ENCODE measurements at places on chromosomes 6 and 20.
A peak's percentile ranks its signal among the peaks of the same experiment; 100 is the strongest.

- DNase-seq: no peak
These were observed at the start of gene LY86 for GRCh38 chr6:6588064-6588923. Gene LY86 (plus strand): TSS chr6:6588720. CDS start chr6:6588735, 15 bp downstream.

GRCh38 chr20:2845607-2846006 is 5.1 kb downstream of the VPS16 start:
- DNase-seq: no peak

GRCh38 chr6:10685092-10685915 is 9.1 kb downstream of the C6orf52 start:
- DNase-seq: no peak

DNA sequence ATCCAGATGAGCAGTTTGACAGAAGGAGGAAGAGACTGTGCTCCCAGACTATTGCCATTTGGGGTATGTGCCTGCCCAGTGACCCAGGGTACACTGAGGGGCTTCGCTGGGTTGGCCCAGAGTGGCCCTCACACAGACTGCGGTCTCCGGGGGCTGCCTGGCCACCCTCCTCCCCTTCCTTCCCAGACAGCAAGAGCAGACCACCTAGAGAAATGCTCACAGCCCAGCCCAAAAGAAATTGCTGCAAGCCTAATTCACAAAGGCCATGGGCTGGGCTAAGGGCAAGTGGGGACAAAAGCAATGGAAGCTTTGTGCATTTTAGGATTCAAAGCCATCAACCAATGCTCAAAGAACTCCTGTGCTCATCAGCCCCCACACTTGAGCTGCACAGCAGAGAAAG is 277.6 kb downstream of the CDC5L start:
- no peak for DNase-seq

- peak; percentile 93 for DNase-seq
These were observed 41.2 kb upstream of the NHSL1 start for GRCh38 chr6:138540468-138540867.

GRCh38 chr6:134515986-134516385 is 198.1 kb upstream of the SGK1 start:
- DNase-seq: no peak

GRCh38 chr6:125748406-125749172 is 843 bp upstream of the HEY2 start:
- no peak for DNase-seq

GRCh38 chr6:166625356-166625755 is 1.7 kb downstream of the RPS6KA2 start:
- DNase-seq: peak; percentile 92

DNA sequence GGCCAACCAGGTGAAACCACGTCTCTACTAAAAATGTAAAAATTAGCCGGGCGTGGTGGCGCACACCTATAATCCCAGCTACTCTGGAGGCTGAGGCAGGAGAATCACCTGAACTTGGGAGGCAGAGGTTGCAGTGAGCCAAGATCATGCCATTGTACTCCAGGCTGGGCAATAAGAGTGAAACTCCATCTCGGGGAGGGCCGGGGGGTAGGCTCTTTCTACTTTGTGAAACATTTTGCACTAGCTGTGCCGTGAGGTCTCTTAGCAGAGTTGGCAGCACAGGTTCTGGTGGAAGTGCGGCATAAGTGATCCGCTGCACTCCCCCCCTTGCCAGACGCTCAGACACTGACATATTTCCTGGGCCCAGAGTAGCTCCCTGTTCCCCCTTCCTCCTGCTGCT is 24.5 kb downstream of the PSMG4 start:
- DNase-seq: no peak

DNA sequence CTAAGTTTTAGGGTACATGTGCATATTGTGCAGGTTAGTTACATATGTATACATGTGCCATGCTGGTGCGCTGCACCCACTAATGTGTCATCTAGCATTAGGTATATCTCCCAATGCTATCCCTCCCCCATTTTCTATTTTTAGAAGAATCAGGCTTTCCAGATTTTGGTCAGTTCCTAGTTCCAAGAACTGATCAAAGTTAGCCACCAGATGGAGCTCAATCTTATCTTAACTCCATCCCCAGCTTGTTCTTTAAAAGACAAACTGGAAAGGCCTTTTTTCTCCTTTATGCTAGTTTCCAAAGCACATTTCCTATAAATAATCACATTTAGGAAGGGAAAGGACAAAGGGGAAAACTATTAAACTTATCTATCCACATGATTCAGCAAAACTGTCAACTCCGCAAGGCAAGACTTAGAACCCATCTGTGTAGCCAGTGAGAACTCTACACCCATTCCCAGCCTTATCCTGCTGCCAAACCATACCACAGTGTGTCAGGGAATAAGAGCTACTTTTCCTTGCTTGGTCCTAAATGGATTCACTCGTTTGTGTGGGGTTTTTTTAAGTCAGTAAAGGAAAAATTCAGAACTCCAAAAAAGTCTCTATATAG is 22.8 kb upstream of the KHDC1 start:
- peak; percentile 65 for DNase-seq

DNA sequence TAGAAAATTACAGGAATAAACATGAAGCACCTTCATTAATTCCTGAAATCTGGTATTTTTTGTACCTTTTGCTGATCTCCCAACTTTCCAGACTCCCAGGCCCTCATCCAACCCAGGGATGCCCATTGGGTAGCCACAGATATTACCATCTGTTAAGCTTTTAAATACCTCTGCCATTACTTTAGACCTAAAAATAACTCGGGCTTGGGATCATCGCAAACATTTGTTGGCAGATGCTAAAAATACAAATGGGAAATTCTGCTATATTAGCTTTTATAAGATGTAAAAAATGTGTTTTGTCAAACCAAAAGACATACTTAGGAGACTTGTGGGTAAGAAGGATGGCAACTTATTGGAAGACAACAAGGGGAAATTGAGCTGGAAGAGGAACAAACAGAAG is 376.1 kb downstream of the CENPW start:
- no peak for DNase-seq

DNA sequence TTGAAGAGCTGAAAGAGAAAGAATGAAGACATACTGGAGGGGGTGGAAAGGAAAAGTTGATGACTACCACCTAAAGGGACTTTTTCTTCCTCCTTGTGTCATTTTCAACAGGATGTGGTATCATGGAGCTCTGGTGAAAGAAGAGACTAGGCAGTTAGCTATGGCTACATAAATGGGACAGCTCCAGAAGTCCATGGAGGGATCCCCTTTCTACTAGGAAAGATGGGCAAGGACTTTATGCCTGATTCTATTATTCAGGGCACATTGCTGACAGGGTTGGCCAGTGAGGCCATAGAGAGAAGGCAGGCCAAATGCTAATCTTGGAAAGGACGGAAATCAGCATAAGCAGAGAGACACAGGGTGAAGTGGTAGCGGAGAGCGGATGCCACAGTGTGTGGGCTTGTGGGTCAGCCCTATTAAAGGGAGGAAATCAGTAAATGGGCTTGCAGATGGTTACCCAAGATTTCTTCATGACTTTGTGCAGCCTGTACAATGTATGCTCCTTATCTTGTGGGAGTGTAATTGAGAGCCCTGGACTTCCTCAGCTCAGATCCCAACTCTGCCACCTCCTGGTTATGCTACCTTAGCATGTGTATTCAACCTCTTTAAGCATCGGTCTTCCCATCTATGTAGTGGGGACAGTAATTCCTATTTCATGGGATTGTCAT is 77.4 kb upstream of the TMEM170B start:
- DNase-seq: peak; percentile 43

DNA sequence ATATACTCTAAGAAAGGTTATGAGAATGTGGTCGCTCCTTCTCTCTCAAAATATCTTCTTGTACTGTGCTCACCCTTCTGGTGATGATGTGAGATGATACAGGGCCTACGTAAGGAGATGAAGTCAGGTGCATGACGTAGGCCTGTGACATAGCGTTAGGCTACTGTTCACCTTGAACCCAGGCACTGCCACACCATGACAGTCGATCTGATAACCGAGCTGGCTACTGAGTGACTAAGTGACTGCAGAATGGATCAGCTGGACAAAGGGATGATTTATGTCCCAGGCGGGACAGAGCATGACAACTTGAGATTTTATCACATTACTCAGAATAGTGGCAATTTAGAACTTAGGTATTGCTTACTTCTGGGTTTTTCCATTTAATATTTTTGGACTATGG is 11.2 kb downstream of the SLC24A3 start:
- no peak for DNase-seq

DNA sequence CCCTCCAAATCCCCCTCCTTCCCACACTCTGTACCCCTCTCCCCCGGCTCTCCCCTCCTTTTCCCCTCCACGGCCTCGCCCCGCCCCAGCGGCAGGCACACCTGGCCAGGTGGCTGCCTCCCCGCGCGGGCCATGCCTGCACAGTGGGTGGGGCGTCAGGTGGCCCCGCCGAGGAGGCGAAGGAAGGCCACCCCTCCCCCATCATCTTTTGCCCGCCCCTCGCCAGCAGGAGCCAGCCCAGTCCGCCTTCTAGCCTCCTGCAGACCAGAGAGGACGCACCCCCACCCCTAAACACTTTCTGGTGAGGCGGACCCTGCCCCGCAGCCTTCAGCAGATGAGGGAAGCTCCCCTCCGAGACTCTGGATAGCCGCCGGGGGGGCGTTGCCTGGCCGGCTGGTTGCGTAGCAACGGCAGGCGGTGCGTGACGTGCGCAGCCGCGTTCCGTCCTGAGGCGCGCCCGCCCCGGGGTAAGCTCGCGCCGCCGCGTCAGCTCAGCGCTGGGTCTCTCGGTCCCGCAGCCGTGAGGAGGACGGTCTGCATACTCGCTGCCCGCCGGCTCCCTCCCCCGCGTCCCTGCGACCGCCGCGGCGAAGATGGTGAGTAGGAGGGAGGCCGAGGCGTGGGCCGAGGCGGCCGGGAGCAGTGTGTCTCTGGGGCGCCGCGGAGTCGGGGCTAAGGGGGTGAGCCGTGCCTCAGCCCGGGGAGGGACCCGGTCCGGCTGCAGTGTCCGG is at the start of gene DSTN:
TSS of gene DSTN (plus strand) at position 460 of the 731 bp plus-strand sequence. CDS start at position 594, 134 bp downstream.
- DNase-seq: peak; percentile 94

- peak; percentile 73 for DNase-seq
These were observed 751 bp downstream of the MAP3K4 start for GRCh38 chr6:160992061-160992979.

- DNase-seq: no peak
These were observed 178.8 kb downstream of the IBTK start for GRCh38 chr6:82068721-82069120.

DNA sequence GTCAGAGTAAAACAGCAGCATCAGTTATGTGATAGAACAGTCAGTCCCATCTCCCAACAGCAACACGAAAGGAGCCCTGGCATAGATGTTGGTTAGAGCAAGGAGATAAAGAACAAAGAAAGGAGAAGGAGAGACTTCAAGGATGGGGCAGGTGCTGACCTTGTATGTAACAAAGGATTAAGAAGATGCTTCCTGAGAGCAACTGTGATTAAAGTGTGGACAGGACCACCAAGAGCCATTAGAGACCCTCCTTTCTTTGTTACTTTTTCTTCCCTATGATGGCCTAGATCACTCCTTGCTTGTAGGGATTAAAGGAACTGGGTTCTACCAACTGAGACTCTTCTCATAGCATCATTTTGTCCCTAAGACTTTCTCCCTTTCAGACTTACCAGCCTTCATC is 75.2 kb upstream of the GPR6 start:
- DNase-seq: no peak

GRCh38 chr6:109912118-109912517 is 66.0 kb upstream of the GPR6 start:
- no peak for DNase-seq

DNA sequence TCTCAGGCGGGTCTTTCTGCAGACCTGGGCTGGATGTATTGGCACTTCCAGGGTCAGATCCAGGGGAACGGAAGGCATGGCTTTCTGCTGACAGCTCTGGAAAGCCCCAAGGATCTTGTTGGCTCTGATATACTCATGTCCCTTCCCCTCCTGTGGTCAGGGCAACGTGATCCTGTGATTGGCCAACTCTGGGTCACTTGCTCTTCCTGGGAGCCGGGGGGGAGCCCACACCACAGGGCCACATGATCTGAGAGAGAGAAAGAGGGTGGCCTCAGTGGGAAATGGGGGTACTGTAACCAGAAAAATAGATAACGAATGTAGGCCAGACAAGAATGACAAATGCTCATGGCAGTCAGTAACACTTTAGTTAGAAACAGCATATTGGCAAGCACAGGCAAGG is 223.0 kb downstream of the NFATC2 start:
- DNase-seq: peak; percentile 40

- DNase-seq: no peak
These were observed 77.2 kb downstream of the GCNT2 start for GRCh38 chr6:10598084-10598960.

DNA sequence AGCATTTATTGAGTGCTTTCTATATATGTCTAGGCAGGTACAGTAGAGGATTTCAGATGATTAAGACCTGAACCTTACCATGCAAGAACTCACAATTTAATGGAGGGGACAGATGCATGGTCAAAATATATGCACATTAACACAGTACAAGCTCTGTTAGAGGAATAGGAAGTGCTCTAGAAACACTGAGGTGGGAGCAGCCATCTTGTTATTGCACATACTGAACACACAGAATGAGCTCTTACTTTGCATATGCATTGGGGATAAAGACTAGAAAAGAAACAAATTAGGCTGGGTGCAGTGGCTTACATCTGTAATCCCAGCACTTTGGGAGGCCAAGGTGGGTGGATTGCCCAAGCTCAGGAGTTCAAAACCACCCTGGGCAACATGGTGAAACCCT is 438.3 kb downstream of the UTRN start:
- DNase-seq: no peak

GRCh38 chr20:45111799-45112471 is 3.0 kb downstream of the WFDC5 start:
- peak; percentile 19 for DNase-seq

- DNase-seq: no peak
These were observed 3.6 kb upstream of the BPIFB1 start for GRCh38 chr20:33279261-33279910.

DNA sequence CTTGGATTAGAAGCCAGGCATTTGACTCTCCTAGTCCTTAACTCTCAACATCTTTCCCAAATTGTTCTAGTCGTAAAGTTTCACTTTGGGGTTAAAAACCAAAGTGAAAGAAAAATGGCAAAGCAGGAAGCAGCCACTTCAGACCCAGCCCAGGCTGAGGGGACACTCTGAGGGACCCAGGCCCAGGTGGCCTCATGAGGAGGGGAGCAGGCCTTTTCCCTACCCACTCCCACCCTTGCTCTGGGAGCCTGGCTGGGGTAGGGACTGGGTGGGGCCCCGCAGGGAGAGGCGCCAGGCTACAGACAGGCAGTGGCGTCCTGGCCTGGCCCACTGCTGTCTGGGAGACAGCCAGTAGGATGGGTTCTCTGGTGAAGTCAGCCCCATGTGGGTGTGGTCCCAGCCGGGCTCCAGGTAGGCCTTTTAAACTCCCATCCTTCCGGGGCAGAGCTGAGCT is 68.7 kb upstream of the MYL9 start:
- DNase-seq: no peak

- DNase-seq: no peak
These were observed 8.4 kb upstream of the SLC2A10 start for GRCh38 chr20:46701057-46701456.

GRCh38 chr20:34928411-34928810 is 27.2 kb downstream of the GSS start:
- no peak for DNase-seq

GRCh38 chr20:33945391-33946081 is 48.2 kb upstream of the RALY start:
- peak; percentile 92 for DNase-seq

GRCh38 chr6:91142154-91142553 is 555.3 kb upstream of the MAP3K7 start:
- no peak for DNase-seq

Data from iris pigment epithelial cell (primary cell).